Panc1 (cell line): ENCODE measurements at places on chromosomes 13 and 19.

GRCh38 chr13:114067381-114067885, 65.0 kb downstream of the RASA3 start:
- DNase-seq = no peak

DNA sequence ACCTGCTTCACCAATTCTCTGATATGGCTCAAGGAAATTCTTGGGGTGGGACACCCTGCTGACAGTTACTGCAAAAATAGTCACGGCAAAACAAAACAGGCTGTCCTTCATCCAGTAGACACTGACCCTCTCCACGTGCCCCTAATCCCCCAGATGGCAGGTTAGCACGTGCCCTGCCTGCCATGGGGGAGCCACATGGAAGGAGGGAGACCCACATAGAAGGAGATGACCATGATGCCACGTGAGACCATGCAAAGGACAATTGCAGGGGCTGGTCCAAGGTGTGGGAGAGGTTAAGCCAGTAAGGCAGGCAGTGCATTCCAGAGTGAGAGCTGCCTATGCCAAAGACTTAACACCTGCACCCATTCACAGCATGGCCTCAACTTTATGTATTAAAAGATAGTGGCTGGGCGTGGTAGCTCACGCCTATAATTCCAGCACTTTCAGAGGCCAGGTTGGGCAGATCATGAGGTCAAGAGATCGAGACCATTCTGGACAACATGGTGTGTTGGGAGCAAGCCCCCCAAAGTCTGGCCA, 82.7 kb downstream of the ZNF429 start:
- no peak for DNase-seq

DNA sequence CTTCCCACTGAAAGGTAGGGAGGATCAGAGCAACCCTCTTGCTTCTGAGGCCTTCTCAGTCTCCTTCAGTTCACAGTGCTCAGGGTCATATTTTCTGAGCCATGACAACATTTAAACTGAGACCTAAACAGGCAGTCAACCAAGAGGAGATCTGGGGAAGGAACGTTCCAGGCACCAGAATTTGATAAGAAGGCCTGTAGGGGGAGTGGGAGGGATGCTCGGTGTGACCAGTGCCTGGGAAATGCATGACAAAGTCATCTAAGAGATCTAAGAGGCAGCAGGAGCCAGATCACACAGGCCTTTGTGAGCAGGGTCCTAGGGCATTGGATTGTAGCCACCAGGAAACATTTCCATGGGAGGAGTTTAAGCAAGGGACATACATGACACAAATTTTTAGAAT, 71.6 kb downstream of the SHISA2 start:
- DNase-seq = no peak

GRCh38 chr13:53921473-53921872, 892.9 kb downstream of the OLFM4 start:
- DNase-seq = no peak

- no peak for DNase-seq
Measured at GRCh38 chr19:10368101-10368803, 12.1 kb downstream of the TYK2 start.

GRCh38 chr19:13669780-13670355, 94.5 kb upstream of the MRI1 start:
- DNase-seq = no peak

GRCh38 chr19:5934774-5935472, 20.9 kb downstream of the CAPS start:
- DNase-seq = no peak
